Non-pigmented ciliary epithelial cell (primary cell): ENCODE measurements at places on chromosomes 2 and 18.

- DNase-seq, result no peak
Observed at GRCh38 chr2:222693837-222694236, 22.4 kb downstream of the MOGAT1 start.

DNA sequence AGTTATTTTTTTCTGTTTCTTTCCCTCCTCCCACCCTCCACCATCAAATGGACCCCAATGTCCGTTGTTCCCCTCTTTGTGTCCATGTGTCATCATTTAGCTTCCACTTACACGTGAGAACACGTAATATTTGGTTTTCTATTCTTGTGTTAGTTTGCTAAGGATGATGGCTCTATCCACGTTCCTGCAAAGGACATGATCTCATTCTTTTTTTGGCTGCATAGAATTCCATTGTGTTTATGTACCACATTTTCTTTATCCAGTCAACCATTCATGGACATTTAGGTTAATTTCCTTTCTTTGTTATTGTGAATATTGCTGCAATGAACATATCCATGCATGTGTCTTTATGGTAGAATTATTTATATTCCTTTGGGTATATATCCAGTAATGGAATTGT is 91.3 kb upstream of the TNP1 start:
- no peak for DNase-seq

GRCh38 chr18:3597409-3598357 is 147.7 kb downstream of the TGIF1 start:
- DNase-seq, result no peak

DNA sequence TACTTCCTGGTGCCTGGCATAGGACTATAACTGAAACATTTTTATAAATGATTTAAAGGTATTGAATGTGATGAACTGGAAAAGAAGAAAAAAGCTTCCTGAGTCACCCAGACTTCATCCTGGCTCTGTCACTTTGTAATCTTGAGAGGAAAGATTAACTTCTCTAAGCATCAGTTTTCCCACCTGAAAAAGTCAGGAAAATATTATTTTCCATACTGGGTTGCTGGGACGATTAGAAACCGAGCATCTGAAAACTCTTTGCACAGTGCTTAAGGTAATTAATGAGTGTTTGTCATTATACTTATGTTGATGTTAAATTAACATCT is 71.8 kb downstream of the FMNL2 start:
- DNase-seq, result no peak

DNA sequence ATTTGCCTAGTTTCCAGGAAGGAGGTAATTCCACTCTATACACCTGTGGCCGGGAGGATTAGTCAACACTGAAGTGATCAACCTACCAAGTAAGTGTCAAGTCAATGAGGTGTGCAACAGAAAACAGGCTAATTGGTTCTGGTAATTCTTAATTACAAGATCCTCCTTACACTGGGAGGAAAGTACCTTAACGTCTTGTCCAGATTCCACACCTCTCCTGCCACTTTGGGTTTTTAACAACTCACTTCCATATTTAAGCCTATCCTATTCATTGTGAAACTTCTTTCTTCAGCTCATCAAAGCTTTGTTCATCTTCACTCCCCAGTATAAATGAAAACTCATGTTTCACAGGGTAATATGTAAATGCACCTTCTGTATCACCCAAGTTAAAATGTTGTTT is 22.0 kb upstream of the MAP4K4 start:
- DNase-seq, result no peak

GRCh38 chr2:29528891-29529520 is 392.4 kb downstream of the ALK start:
- DNase-seq, result no peak

GRCh38 chr2:83674050-83674449 is 785.0 kb downstream of the SUCLG1 start:
- DNase-seq, result no peak

DNA sequence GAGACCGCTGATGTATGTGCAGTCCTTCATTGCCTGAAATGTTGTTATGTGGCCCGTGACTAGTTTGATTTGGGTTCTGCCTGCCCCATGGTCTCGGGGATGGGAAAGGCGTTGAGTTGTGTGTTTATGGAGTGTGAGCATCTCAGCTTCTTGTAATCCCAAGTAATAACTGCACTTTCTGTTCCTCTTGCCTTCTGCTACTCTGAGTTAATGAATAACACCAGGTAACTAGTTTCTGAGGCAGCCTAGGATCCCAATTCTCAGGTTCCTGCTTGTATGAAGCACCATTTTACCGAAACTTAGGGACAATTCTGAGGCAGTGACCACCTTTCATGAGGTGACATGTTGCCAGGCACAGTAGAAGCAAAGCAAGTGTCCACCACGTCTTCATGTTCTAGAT is 170.0 kb downstream of the ALK start:
- DNase-seq, result no peak

- no peak for DNase-seq
Observed at GRCh38 chr2:60868589-60869273, 12.6 kb upstream of the REL start.

DNA sequence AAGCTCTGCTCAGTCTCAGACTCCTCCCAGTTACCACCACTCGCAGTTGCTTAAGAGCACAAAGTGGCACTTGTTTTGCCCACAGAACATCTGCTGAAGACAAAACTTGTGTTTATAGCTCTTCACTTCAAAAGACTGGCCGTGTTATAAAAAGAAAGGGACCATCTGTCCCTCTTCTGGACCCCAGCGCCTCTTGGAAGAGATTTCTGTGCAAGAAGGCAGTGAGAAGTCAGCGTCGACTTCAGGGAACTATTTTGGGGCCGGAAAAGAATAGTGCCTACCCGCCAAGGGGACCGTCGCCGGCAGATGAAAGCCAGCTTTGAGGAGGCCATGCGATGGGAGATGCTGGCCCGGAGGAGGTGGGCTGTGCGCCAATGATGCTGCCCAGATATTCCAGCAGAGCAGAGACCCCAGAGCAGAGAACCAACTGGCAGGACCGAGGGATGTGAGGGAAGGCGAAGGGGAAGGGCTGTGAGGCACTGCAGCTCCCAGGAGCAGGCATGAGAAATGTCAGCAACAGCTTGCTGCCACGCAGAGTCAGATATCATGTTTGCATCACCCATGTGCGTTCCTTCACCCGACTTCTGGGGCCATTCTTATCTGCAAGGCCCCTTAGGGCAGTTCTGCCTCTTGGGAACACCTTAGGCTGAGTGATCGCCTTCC is 270.9 kb downstream of the ATAD2B start:
- no peak for DNase-seq

DNA sequence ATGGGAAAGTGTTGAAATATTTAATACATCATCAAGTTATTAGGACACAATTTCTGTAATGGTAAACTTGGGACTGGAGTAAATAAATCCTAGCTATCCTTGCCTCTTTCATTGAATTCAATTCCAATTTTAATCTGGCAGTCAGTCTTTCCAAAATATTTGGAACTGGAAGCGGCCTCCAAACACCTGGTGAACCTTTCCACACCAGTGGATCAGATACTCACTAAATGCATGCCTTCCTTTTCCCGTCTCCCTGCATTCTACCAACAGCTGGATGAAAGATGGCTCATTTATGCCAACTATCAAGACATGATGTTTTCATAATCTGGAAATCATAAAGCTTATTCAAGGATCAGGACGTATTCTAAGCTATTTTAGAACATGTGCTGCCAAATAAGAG is 488.2 kb upstream of the SPHKAP start:
- no peak for DNase-seq

DNA sequence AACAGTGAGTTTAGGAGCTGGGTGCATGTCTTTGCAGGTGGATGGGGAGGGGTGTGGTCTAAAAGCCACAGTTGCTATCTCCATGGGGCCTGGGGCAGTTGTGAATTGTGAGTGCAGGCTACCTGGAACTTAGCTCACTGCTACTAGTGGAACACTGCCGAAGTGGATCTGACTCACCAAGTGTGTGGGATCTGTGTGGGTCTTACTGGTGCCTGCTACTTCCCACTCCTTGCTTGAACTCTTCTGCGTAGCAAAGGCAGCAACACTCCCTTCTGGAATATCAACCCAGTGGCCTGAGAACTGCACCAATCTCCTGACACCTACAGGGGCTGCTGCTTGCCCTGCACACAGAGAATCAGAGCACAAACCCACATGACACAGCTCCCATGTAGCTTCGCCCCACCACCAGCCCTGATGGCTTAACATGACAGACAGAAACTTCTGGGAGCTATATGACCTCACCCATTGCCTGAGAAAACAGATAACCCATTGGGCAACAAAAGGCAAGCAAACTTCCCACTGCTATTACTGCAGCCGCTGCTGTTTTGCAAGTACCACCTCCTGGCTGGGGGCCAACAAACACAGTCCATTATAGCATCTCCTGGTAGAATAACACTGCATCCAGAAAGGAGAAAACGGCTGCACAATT is 455.1 kb upstream of the DDX18 start:
- no peak for DNase-seq

DNA sequence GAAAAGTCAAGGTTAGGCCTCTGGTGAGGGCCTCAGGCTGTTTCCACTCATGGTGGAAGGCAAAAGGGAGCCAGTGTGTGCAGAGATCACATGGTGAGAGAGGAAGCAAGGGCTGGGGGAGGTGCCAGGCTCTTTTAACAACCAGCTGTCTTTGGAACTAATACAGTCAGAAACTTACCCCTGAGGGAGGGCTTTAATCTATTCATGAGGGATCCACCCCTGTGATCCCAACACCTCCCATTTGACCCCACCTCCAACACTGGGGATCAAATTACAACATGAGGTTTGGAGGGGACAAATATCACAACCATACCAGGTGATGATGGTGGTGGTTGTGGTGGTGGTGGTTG is 10.9 kb downstream of the POLI start:
- no peak for DNase-seq

- no peak for DNase-seq
Observed at GRCh38 chr2:39730276-39730675, 48.8 kb downstream of the THUMPD2 start.

DNA sequence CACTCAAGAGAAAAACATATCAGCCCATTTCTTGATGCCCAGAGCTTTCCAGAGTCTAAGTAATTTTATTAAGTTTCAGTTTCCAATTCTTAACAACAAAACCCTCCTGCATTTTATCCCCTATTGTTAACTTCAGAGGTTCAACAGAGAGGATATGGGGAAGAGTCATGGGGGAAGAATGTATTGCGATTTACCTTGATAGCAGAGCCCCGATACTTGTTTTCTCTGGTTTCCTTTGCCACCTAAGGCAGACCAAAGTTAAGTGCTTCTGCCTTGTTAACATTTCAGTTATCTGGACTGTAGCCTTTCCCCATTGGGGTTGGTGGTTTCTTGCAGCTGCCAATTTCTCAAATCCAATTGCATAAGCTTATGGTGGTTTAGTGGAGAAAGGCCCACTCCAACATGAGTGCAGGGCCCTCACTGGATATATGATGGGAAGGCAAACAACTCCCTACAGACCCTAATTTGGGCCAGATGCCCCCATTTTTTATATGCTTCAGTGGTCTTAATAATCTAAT is 82.0 kb upstream of the ITGB6 start:
- no peak for DNase-seq

- no peak for DNase-seq
Observed at GRCh38 chr2:188787658-188788240, 186.4 kb upstream of the COL3A1 start.

DNA sequence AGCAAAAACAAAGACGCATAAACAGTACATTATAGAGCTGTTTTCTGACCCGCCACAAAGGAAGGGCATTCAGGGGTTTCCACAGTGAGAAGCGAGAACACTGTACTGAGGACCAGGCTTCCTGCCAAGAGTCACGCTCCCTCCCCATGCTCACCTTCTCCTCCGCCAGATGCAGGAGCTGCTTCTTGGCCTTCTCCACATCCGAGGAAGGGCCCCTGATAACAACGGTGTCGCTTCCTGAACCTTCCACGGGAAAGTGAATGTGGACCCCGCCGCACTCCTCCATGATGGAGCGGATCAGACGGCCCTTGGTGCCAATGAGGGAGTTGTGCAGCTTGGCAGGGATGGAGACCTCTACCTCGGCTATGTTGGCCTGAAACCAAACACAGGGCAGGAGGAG is 53.8 kb downstream of the ANO7 start:
- DNase-seq, result no peak

DNA sequence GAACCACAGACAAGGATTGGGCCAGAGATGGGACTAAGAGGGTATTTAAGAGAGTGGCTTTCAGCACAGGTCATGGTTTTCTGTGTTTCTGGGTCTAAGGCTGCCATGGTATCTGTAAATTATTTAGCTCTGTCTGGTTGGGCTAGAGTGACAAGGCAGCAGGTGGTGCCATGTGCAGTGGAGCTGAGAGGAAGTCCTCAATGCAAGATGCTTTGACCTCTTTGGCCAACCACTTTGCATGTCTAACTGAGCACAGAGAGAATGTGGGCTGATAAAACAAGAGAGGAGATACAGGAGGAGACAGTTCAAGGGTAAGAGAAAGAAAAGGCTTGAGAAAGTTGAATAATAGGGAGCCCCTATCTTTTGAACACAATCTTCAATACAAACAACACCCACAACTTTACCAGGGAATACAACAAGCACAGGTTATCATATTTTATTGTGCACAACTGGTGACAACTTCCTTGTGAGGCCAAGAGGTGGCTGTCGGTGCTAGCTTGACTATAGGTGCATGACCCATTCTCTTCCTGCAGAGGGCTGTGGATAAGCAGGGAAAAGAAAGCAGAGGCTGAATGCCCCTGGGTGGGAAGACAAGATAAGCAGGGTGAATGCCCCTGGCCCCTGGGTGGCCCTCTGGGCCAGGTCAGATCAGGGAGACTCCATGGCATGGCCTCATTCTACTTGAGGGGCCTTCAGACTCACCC is 12.3 kb downstream of the FLACC1 start:
- DNase-seq, result no peak

DNA sequence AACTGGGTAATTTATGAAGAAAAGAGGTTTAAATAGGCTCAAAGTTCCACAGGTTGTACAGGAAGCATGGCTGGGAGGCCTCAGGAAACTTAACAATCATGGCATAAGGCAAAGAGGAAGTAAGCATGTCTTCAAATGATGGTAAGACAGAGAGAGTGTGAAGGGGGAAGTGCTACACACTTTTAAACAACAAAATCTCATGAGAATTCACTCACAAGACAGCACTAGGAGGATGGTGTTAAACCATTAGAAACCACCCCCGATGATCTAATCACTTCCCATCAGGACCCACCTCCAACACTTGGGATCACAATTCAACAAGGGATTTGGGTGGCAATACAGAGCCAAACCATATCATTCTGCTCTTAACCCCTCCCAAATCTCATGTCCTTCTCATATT is 34.9 kb downstream of the CFAP210 start:
- no peak for DNase-seq

- DNase-seq, result no peak
Observed at GRCh38 chr2:205323929-205324328, 358.4 kb upstream of the NRP2 start.

- no peak for DNase-seq
Observed at GRCh38 chr18:48140731-48141130, 210.3 kb upstream of the SMAD2 start.
